ENCODE measurements at places on chromosomes 4 and X. TPM values are rescaled to one million over a fixed set of nuclear protein-coding genes. Genes with fewer than 3 reads are reported as not detected.

FAM9B gene
- not detected for total RNA-seq

ZNF630 gene
- total RNA-seq = 2.1 TPM

LEF1 gene
- 1.8 TPM for total RNA-seq

MAML3 gene
- total RNA-seq = 2.1 TPM

RPA4 gene
- total RNA-seq = 1.2 TPM

GPC3 gene
- 45.5 TPM for total RNA-seq

PNMA3 gene
- 0.26 TPM for total RNA-seq

SLC2A9 gene
- 2.3 TPM for total RNA-seq

SMR3B gene
- total RNA-seq = not detected

SOX3 gene
- not detected for total RNA-seq

USP51 gene
- total RNA-seq = 1.3 TPM

GRID2 gene
- under 0.01 TPM for total RNA-seq

SPANXB1 gene
- total RNA-seq = not detected

H2BW2 gene
- not detected for total RNA-seq

PNCK gene
- total RNA-seq = 0.26 TPM

TRAM1L1 gene
- total RNA-seq = 5.0 TPM

ATP5ME gene
- total RNA-seq = 204 TPM

TREX2 gene
- total RNA-seq = 1.8 TPM

XK gene
- total RNA-seq = 0.17 TPM

CTAG1A gene
- not detected for total RNA-seq

ABCE1 gene
- 76.8 TPM for total RNA-seq

SPANXD gene
- total RNA-seq = not detected

NAA10 gene
- total RNA-seq = 31.6 TPM

ATP1B4 gene
- total RNA-seq = not detected

ALPK1 gene
- total RNA-seq = 50.2 TPM

MAGEA2B gene
- not detected for total RNA-seq

SERPINA7 gene
- not detected for total RNA-seq

AGA gene
- total RNA-seq = 61.8 TPM

PROM1 gene
- total RNA-seq = 0.17 TPM

PRR32 gene
- not detected for total RNA-seq

LGI2 gene
- under 0.01 TPM for total RNA-seq

APOO gene
- total RNA-seq = 6.2 TPM

GYPA gene
- not detected for total RNA-seq

PRSS48 gene
- not detected for total RNA-seq

EVC gene
- 39.0 TPM for total RNA-seq

TLR10 gene
- not detected for total RNA-seq

DCAF4L1 gene
- total RNA-seq = 0.17 TPM

KLHL4 gene
- total RNA-seq = 3.5 TPM

OCIAD1 gene
- total RNA-seq = 92.8 TPM

MAGEB1 gene
- total RNA-seq = not detected

SPOCK3 gene
- total RNA-seq = under 0.01 TPM

SOWAHD gene
- 0.26 TPM for total RNA-seq

UGT2B11 gene
- total RNA-seq = not detected

PABPC4L gene
- 0.77 TPM for total RNA-seq

YY2 gene
- total RNA-seq = 1.0 TPM

OPRPN gene
- not detected for total RNA-seq

ZCCHC4 gene
- total RNA-seq = 13.6 TPM

FAM3A gene
- 30.0 TPM for total RNA-seq

SLITRK4 gene
- 0.99 TPM for total RNA-seq

CDX4 gene
- total RNA-seq = not detected

PWWP3B gene
- total RNA-seq = not detected

BMPR1B gene
- 0.17 TPM for total RNA-seq

VCX gene
- not detected for total RNA-seq

PGK1 gene
- total RNA-seq = 134 TPM

DCK gene
- 12.2 TPM for total RNA-seq

GPRASP1 gene
- total RNA-seq = 5.8 TPM

TMEM164 gene
- 7.4 TPM for total RNA-seq

GAGE12F gene
- not detected for total RNA-seq

TMSB15C gene
- total RNA-seq = 2.6 TPM

KLHL34 gene
- not detected for total RNA-seq

Measured in fibroblast of lung (primary cell).